T-helper 2 cell treated with Interferon-gamma antibody and Interleukin-4, amounts not matched to agents 100 ng/mL and 5 ng/mL, for 36 hours (primary cell): ENCODE measurements at places on chromosomes 2 and 18. TPM values are rescaled to one million over a fixed set of nuclear protein-coding genes. Genes with fewer than 3 reads are reported as not detected.

SLC35F5 gene
- 17.8 and 22.9 TPM in 2 replicates for total RNA-seq

ACMSD gene
- not detected in 2 replicates for total RNA-seq

RAB6C gene
- total RNA-seq, result not detected in 2 replicates

MYO5B gene
- 0.02 TPM in 1 of 2 replicates, not detected in the other for total RNA-seq

RFTN2 gene
- total RNA-seq, result not detected in 2 replicates

GPR155 gene
- 9.9 and 11.6 TPM in 2 replicates for total RNA-seq

CCDC74A gene
- total RNA-seq, result 1.9 and 2.8 TPM in 2 replicates

CD207 gene
- total RNA-seq, result not detected in 2 replicates

CYS1 gene
- 0.70 and 0.73 TPM in 2 replicates for total RNA-seq

TUBA4B gene
- total RNA-seq, result not detected in 2 replicates

UPP2 gene
- total RNA-seq, result not detected in 2 replicates

CFAP221 gene
- total RNA-seq, result not detected in 2 replicates

CGREF1 gene
- 2.9 and 3.1 TPM in 2 replicates for total RNA-seq

C2orf92 gene
- 10.0 and 10.4 TPM in 2 replicates for total RNA-seq
